Dorsolateral prefrontal cortex (tissue), 122 donors: ENCODE measurements at places on chromosomes 2 and 18. TPM values are rescaled to one million over a fixed set of nuclear protein-coding genes. Genes with fewer than 3 reads are reported as not detected.

The EGR4 gene
- total RNA-seq = 5.0 TPM

The ALKAL2 gene
- not detected for total RNA-seq

The SH2D6 gene
- 4.1 TPM for total RNA-seq

The CBLN2 gene
- total RNA-seq = 84.6 TPM

The HTRA2 gene
- total RNA-seq = 33.7 TPM

The CRYGD gene
- 0.90 TPM for total RNA-seq

The SNX17 gene
- total RNA-seq = 80.3 TPM

The SCN7A gene
- total RNA-seq = 2.5 TPM

The UGT1A4 gene
- total RNA-seq = not detected

The ICA1L gene
- 52.1 TPM for total RNA-seq

The TFPI gene
- 1.7 TPM for total RNA-seq

The TMEM182 gene
- 5.7 TPM for total RNA-seq

The C2orf15 gene
- total RNA-seq = 3.3 TPM

The WNT6 gene
- 1.8 TPM for total RNA-seq

The BUB1 gene
- total RNA-seq = 0.41 TPM

The SERPINB11 gene
- total RNA-seq = not detected

The ESPNL gene
- 0.15 TPM for total RNA-seq

The AKAIN1 gene
- 3.8 TPM for total RNA-seq

The C1D gene
- 33.5 TPM for total RNA-seq

The CNTNAP5 gene
- 62.5 TPM for total RNA-seq

The NLRC4 gene
- 0.85 TPM for total RNA-seq

The TMEM200C gene
- total RNA-seq = 10.5 TPM

The CIDEA gene
- total RNA-seq = 8.9 TPM

The KIF1A gene
- total RNA-seq = 1,202 TPM

The KCNK3 gene
- 5.9 TPM for total RNA-seq

The CYB5A gene
- 36.1 TPM for total RNA-seq

The VSNL1 gene
- total RNA-seq = 877 TPM

The ITPRIPL1 gene
- total RNA-seq = 2.1 TPM

The GRHL1 gene
- 5.5 TPM for total RNA-seq

The AAK1 gene
- 178 TPM for total RNA-seq

The LRP2 gene
- 8.7 TPM for total RNA-seq

The FSHR gene
- total RNA-seq = 1.8 TPM

The IHH gene
- total RNA-seq = 0.40 TPM

The TEKT4 gene
- 0.35 TPM for total RNA-seq

The ATP6V1B1 gene
- total RNA-seq = not detected

The CHRNG gene
- not detected for total RNA-seq

The GALR1 gene
- total RNA-seq = 4.1 TPM

The NAT8 gene
- not detected for total RNA-seq

The NT5DC4 gene
- total RNA-seq = not detected

The SLC19A3 gene
- 6.2 TPM for total RNA-seq

The EN1 gene
- total RNA-seq = not detected

The CPO gene
- total RNA-seq = 4.3 TPM

The FAM124B gene
- 0.68 TPM for total RNA-seq

The ABHD1 gene
- 1.3 TPM for total RNA-seq

The ANKRD30B gene
- total RNA-seq = 3.7 TPM

The TRIM43B gene
- total RNA-seq = not detected

The HIBCH gene
- 46.1 TPM for total RNA-seq

The TRAK2 gene
- total RNA-seq = 103 TPM

The CTLA4 gene
- not detected for total RNA-seq

The ATG9A gene
- 78.0 TPM for total RNA-seq

The ARHGEF4 gene
- 249 TPM for total RNA-seq

The POTEJ gene
- not detected for total RNA-seq

The WDPCP gene
- 39.0 TPM for total RNA-seq

The NGEF gene
- total RNA-seq = 187 TPM

The CNNM3 gene
- 45.1 TPM for total RNA-seq

The ACVR1C gene
- total RNA-seq = 11.2 TPM

The CD8A gene
- 2.7 TPM for total RNA-seq
